ENCODE measurements at places on chromosomes 5 and 9.

DNA sequence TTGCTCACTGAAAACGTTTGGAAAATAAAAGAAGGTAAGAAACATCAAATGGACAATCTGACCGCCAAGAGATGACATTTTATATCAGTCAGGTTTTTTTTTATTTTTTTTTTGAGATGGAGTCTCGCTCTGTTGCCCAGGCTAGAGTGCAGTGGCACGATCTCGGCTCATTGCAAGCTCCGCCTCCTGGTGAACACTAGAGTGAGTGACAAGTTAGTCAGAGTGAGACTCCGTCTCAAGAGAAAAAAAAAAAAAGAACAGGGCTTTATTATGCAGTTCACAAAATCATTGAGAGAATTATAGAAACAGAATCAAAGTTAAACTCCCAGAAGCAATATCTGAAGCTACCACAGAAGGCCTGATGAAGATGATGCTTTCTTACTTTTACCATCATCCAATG, 70.1 kb downstream of the DTWD2 start:
- DNase-seq = no peak

GRCh38 chr9:116646661-116647514, 40.2 kb upstream of the TRIM32 start:
- no peak for DNase-seq

GRCh38 chr5:9156282-9156681, 389.6 kb downstream of the SEMA5A start:
- DNase-seq = no peak

DNA sequence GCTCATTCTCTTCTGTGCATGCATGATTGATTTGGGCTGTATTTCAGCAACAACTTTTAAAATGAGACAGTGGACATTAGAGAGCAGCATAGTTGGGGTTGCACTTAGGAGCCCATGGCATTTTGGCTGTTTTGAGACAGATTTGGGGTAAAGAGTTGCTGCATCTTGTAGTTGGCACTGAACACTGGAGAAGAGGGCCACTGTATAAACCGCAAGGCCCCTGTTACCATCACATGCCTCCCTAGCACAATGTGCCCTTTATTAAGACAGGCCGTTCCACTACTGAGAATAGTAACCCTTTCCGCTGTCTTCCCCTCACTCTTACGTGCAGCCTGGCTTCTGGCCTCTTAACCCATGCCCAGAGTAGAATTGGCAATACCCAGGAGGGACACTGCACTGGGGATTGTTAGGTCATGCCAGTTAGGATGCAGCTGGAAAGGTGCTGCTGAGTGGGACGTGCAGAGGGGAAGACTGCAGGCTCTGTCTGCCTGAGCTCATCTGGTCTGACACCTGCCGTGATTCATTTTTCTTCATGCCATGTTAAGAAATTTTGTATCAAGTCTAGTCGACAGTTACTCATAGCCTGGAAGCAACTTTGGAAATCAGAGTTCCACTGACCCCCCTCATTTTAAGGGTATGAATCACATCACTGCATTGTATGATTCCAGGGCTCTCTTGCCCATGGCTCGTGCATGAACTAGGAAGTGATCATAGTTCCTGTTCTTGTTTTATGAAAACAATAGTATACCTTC, 146.9 kb upstream of the DMRT1 start:
- no peak for DNase-seq

DNA sequence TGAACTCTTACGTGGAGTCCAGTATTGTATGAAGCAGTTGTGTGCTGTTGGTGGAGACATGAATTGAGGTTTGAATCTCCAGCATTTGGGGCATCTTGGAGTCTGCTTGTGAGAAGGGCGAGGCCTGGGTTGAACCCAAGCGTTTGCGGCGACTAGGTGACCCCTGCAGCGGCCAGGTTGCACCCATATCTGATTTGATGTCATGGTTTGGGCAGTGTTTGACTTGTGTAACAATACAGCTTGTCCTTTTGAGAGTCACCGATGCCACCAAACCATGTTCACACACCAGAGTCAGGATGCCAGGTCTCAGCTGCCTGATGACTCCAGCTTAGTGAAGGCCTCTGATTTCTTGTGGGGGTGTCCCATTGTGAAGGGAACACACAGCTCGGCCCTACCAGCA, 2.1 kb downstream of the TRAF2 start:
- DNase-seq = no peak

GRCh38 chr5:87119588-87119987, 148.1 kb upstream of the RASA1 start:
- DNase-seq = no peak

DNA sequence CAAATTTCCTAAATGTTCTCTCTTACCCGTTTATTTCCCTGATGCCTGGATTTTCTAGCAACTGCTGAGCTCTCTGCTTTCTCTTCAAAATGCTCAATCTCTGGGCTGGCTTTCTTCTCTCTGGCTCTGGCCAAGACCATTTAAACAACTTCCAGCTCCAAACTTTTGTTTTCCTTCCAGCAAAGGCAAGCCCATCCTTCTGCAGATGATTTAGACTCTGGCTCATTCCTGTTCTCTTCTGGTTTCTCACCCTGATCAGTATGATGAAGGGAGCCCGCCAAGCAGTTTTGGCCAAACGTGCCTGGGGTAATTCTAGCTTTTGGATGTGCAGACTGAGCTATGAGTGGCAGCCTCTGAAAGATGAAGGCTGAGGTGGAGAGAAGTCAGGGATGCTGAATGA, 78.1 kb downstream of the HSPA4 start:
- no peak for DNase-seq

DNA sequence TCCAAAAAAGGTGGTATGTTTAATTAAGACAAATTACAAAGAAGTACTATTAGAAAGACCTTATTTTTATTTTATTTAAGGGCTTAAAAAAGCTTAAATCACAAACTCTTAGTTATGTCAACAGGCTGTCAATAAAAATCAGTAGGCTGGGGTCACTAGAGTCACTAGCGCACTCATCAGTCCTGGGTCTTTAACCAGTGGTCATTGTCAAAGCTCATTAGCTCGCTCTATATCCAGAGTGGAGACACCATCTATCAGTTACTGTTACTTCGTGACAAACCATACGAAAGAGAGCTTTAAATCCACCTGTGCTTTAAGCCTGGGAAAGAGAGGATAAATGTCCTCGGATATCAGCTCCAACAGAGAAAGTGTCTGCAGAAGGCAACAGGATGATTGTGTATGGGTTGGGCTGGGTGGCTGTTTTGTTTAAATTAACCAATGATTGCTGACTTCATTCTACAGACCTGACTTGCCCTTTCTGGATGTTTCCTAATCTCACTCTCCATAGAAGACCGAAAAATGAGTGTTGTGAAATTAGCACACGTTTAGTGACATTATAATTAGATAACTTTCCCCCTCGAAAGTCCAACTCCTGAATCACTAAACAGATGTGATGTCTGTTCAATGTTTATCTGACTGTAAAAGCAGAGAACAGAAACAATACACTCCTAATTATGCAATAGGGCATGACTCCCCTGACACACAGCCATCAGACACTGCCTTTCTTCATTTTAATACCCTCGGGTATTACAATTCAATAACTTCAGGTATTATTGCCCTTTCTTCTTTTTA, 123.6 kb upstream of the TNPO1 start:
- DNase-seq = no peak

DNA sequence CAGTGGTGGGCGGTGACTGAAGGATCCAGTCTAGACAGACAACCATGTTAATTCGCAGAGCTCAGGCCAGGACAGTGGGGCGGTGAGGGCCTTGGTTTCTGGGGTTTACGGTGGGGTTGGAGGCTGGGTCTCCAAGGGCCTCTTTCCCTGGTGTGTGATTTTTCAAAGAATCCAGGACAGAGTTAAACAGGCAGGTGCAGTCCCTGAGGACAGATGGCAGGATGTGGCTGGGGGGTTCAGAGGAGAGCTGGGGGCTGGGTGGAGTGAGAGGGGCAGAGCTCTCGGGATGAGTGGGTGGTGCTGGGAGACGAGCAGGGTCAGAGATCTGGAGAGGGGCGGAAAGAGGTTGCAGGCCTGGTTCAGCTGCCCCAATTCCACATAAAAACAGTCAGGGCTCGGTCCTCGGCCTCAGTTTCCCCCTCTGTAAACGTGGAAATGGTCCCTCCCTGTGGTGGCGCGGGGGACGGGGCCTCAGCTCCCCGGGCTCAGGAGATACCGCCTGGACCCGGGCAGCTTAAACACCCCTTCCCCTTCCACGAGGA, 145.9 kb downstream of the GAPVD1 start:
- no peak for DNase-seq

DNA sequence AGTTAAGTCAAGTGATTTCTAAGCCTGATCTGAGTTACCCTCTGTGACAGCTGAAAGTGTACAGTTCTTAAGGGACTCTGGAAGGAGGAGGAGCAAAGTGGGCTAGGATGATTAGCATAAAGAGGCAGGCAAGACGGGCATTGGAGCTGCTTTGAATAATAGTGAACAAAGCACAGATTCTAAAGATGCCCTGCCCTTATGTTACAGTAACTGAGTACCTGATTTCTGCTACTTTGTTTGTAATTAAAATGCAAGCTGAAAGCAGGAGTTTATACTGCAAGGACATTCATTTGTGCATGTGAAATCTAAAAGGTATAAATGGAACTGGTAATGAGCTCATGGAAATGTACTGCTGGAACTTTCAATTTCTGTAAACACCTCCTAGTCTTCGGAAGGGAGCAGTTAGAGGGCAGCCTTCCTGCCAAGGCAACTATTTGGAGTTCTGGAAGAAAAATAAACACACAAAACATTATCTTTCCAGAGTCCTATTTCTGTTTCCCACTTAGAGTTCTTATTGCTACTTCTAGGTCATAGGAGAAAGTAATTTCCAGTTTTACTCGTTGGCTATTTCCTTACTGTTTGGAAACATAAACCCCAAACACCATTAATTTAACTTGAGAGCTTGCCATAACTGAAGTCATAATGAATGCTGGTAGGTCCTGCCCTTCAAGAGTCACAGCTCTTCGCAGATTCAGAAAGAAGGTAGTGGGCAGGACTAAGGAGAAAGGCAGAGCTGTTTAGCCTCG, at the start of gene RANBP3L:
TSS of gene RANBP3L (minus strand) at position 45 of the 746 bp plus-strand sequence. CDS start 486 bp downstream, outside the sequence.
- DNase-seq = no peak

GRCh38 chr5:178121391-178122276, 8.3 kb downstream of the N4BP3 start:
- DNase-seq = no peak

- DNase-seq = no peak
Measured at GRCh38 chr5:1293416-1294205, 1.3 kb downstream of the TERT start.

GRCh38 chr5:122565331-122565730, 209.5 kb upstream of the SNX2 start:
- no peak for DNase-seq

DNA sequence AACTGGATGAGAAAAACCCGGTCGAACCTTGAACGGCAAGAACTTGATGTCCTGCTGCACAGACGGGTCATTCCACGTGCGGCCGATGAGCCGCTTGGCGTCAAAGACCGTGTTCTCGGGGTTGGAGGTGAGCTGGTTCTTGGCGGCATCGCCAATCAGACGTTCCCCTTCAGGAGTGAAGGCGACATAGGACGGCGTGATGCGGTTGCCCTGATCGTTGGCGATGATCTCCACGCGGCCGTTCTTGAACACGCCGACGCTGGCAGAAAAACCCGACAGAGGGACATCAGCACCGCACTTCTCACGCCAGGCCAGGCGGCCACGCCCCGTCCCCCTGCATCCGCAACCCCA, 519 bp downstream of the HSPA5 start:
- DNase-seq = no peak

DNA sequence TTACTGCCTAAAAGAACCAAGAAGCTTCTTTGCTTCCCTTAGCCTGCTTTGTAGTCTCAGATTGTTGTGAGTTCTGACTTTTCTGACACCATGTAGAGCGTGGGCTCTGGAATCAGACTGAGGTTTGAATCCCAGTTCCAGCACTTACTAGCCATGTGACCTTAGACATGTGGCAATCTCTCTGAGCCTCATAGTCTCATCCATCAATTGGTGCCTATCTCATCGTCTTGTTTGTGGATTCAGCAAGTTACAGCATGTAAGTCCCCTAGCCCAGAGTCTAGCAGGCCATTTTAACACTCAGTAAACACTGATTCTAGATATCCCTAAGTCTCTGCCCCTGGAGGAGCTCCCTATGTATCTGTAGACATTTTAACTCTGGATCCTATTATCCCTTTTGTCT, 94.7 kb downstream of the ANGPTL2 start:
- DNase-seq = no peak

- DNase-seq = no peak
Measured at GRCh38 chr5:65883461-65883860, 42.9 kb upstream of the ERBIN start.

GRCh38 chr5:160105686-160106360, 13.4 kb downstream of the PWWP2A start:
- DNase-seq = no peak

- DNase-seq = no peak
Measured at GRCh38 chr9:116608064-116608463, 79.0 kb upstream of the TRIM32 start.

GRCh38 chr5:159097784-159098602, 1.7 kb downstream of the EBF1 start:
- DNase-seq = no peak

DNA sequence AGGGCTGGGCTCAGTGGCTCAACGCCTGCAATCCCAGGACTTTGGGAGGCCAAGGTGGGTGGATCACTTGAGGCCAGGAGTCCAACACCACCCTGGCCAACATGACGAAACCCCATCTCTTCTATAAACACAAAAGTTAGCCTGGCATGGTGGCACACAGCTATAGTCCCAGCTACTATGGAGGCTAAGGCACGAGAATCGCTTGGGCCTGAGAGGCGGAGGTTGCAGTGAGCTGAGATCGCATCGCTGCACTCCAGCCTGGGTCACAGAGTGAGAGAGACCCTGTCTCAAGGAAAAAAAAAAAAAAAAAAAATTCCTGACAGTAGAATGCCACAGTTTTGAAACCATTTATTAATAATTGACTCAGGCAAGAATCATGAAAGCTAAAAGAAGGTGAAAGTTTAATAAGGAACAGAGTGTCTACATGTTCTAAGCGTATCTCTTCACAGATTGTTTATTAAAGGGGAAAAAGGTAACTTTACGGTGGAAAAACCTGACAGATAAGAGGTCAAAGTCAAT, 5.7 kb upstream of the PTGR1 start:
- no peak for DNase-seq

GRCh38 chr9:89555451-89556375, 49.1 kb upstream of the GADD45G start:
- no peak for DNase-seq

DNA sequence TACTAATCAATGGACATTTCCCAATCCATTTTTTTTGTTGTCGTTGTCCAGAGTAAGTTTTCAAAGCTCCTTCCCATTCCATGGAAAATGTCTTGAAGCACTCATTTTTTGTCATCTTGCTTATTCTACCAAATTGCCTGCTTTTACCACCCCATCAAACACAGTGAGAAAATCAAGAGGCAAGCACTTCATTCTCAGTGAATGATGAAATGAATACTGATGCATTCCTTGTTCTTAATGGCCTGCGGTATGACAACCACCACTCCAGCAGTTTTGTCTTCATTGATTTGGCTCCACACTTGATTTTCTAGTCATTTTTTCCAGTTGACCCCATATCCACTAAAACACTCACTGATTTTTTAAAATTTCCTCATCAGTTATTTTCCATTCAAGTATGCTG, 193.5 kb upstream of the ANKH start:
- no peak for DNase-seq

All from activated CD8-positive, alpha-beta memory T cell treated with anti-CD3 and anti-CD28 coated beads for 4 hours (primary cell).